ENCODE measurements at places on chromosomes 5 and 9. TPM values are rescaled to one million over a fixed set of nuclear protein-coding genes. Genes with fewer than 3 reads are reported as not detected.
A peak's percentile ranks its signal among the peaks of the same experiment; 100 is the strongest.

- no peaks in the 10 kb centered on the region for H3K36me3 ChIP-seq
- no peaks in the 10 kb centered on the region for H3K27me3 ChIP-seq
- no peak overlapping the region for H3K4me3 ChIP-seq
- DNase-seq = no peak
- H3K27ac ChIP-seq = peak overlapping the region; percentile 81
- peaks cover 23% of the 10 kb centered on the region for H3K4me1 ChIP-seq
Observed at GRCh38 chr5:168171901-168172759, 119.3 kb upstream of the WWC1 start.

GRCh38 chr5:123414974-123415373 lies 8.2 kb downstream of the CEP120 start:
- no peak for DNase-seq
- no peak overlapping the region for H3K4me3 ChIP-seq
- H3K27ac ChIP-seq = no peak overlapping the region
- H3K27me3 ChIP-seq = no peaks in the 10 kb centered on the region
- H3K4me1 ChIP-seq = no peaks in the 10 kb centered on the region

GRCh38 chr5:176818391-176819098 lies 8.2 kb downstream of the UNC5A start:
- no peaks in the 10 kb centered on the region for H3K36me3 ChIP-seq
- no peak for DNase-seq
- H3K4me1 ChIP-seq = no peaks in the 10 kb centered on the region
- peaks cover 91% of the 10 kb centered on the region for H3K27me3 ChIP-seq
- peak overlapping the region; percentile 43 for H3K4me3 ChIP-seq
- H3K27ac ChIP-seq = no peak overlapping the region

DNA sequence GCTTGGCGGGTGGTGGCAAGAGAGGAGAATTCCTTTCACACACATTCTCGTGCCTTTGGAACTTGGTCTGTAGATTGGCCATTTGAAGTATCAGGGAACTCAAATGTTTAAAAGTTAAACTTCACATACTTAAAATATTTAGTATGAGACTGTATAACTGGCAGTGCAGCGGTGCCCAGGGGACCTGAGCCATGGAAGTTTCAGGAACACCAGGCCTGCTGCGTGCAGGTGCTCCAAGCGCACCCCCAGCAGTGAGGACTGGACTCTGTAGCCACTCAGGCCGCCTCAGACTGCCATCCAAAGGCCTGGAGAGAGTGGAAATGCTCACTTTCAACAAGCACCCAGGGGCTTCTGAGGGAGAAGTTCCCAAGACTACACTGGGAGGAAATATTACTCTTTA lies 273.5 kb upstream of the IRX2 start:
- no peak for DNase-seq
- H3K4me1 ChIP-seq = no peaks in the 10 kb centered on the region
- H3K27me3 ChIP-seq = no peaks in the 10 kb centered on the region
- H3K27ac ChIP-seq = no peak overlapping the region
- no peaks in the 10 kb centered on the region for H3K36me3 ChIP-seq

DNA sequence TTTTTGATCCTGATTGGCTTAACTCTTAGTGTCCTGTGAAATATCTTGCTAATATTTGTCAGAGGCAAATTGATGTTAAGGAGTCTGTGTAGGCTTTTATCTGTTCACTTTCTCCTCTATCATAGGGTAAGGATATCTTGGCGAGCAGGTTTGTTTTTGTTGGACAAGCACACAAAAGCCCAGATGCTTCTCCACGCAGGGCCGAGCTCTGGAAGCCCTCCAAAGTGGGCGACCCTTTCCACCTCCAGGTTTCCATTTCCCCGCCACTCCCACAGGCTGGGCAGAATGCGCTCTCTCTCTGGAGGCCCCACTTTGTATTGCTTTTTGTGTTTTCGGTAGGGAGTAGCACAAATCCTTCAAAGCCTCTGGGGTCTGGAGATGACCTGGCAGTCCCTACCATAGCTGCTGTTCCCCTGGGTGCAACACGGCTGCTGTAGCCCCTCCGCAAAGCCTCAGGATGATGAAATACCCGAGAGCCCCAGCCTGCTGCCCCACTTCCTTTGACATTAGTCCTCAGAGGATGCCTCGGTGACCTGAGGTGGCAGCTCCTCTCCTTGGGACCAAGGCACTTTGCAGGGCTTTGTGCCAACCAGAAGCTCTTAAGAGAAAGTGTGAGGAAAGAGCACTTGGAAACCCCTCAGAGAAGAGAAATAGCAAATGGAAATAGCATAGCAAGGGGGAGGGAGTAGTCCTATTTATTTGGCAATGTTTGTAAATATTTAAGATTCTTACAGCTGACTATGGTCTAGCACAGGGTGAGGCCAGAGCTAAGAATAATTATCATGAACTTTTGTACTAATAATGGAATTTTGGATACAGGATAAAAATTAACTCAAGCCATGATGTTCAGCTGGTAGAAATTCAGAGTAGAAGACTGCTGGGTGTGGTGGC lies 122.8 kb downstream of the ARHGEF28 start:
- H3K4me3 ChIP-seq = peak overlapping the region; percentile 7
- H3K27ac ChIP-seq = peak overlapping the region; percentile 77
- peak; percentile 58 for DNase-seq
- no peaks in the 10 kb centered on the region for H3K4me1 ChIP-seq
- H3K27me3 ChIP-seq = no peaks in the 10 kb centered on the region
- H3K36me3 ChIP-seq = no peaks in the 10 kb centered on the region

GRCh38 chr5:126490167-126490940 lies 67.1 kb downstream of the GRAMD2B start:
- peaks cover 98% of the 10 kb centered on the region for H3K36me3 ChIP-seq
- H3K4me3 ChIP-seq = no peak overlapping the region
- H3K27ac ChIP-seq = no peak overlapping the region
- peaks cover 23% of the 10 kb centered on the region for H3K4me1 ChIP-seq
- H3K27me3 ChIP-seq = no peaks in the 10 kb centered on the region
- DNase-seq = no peak

DNA sequence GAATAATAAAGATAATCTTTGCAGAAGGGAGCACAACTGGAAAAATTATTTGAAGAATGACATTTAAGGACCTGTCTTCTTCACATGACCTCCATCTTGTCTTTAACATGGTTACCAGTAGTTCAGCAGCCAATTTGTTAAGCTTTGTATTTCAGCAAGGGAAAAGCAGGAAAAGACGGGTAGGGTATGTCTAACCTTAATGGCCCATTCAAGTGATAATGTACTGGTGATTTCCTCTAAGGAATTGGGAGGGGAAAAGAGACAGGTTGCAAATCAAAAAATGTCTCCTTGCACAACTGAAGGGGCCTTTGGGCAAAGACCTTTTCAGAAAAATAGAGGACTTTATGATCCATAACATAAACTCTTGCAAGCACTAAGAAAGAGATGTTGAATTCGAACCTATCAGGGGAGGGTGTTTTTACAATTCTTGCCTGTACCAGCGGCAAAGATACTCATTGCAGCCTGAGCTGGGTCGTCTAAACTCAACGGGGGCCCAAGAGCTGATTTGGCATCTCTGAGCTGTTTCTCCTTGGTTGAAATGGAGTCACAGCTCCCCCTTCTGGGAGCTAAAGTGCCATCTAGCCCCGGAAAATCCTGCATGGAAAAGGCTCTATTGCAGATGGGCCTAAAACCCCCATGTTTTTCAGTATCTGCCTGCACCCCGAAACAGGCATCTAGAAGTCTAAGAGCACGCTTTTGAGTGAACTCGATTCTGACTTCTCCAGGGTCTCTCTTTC lies 3.8 kb downstream of the BRINP1 start:
- no peaks in the 10 kb centered on the region for H3K36me3 ChIP-seq
- H3K27ac ChIP-seq = no peak overlapping the region
- no peak for DNase-seq
- no peak overlapping the region for H3K4me3 ChIP-seq
- H3K4me1 ChIP-seq = peaks cover 14% of the 10 kb centered on the region

- H3K4me1 ChIP-seq = peaks cover 13% of the 10 kb centered on the region
- no peaks in the 10 kb centered on the region for H3K27me3 ChIP-seq
- H3K36me3 ChIP-seq = no peaks in the 10 kb centered on the region
Observed at GRCh38 chr5:10624206-10624605, 60.3 kb downstream of the ANKRD33B start.

- no peak overlapping the region for H3K4me3 ChIP-seq
- H3K27me3 ChIP-seq = no peaks in the 10 kb centered on the region
- H3K27ac ChIP-seq = no peak overlapping the region
- H3K4me1 ChIP-seq = no peaks in the 10 kb centered on the region
Observed at GRCh38 chr5:29942089-29942488, 1251.4 kb upstream of the CDH6 start.

DNA sequence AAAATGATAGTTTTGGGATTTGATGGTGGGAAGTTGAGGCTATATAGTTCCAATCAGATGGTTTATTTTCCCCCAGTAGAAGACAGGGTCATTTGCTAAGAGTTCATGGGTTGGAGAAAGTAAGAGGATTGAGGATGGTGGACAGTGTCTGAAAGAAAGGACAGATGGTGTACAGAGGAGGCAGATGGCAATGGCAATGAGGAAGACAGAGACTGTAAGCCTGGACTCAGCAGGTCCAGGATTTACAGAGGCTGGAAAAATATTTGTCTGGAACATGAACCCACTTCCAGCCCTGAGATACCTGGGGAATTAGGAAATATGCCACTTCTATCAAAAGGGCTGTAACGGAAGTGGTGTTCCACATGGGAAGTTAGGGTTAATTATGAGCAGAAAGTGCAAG lies 84.5 kb downstream of the PCSK1 start:
- no peaks in the 10 kb centered on the region for H3K36me3 ChIP-seq
- no peak overlapping the region for H3K4me3 ChIP-seq
- H3K4me1 ChIP-seq = no peaks in the 10 kb centered on the region
- no peak for DNase-seq
- H3K27me3 ChIP-seq = no peaks in the 10 kb centered on the region
- no peak overlapping the region for H3K27ac ChIP-seq

GRCh38 chr5:40834391-40834848 lies 602 bp downstream of the RPL37 start:
- H3K27me3 ChIP-seq = no peaks in the 10 kb centered on the region
- DNase-seq = no peak
- H3K4me3 ChIP-seq = peak overlapping the region; percentile 70
- peak overlapping the region; percentile 93 for H3K27ac ChIP-seq

GRCh38 chr5:37815913-37816312 lies 23.9 kb downstream of the GDNF start:
- H3K4me1 ChIP-seq = no peaks in the 10 kb centered on the region
- H3K27ac ChIP-seq = no peak overlapping the region
- H3K4me3 ChIP-seq = no peak overlapping the region
- no peaks in the 10 kb centered on the region for H3K36me3 ChIP-seq

DNA sequence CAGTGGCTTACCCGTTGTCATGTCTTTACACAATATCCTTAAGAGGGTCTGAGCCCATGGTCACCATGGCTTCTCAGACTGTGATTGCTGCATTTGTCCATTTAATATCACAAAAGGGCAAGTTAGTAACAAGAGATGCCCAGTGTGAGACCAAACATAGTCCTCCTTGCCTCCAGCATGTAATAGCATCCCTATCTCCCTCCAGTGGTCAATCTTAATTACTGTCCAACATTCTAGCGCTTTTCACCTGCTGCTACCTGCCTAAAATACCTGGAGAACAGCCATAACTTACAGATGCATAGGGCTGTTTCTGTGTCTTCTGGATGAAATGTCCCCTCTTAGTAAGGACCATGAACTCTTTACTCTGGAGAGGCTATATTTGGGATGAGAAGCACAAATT lies 267.2 kb upstream of the DAB2 start:
- H3K27me3 ChIP-seq = no peaks in the 10 kb centered on the region
- H3K4me1 ChIP-seq = no peaks in the 10 kb centered on the region
- no peak overlapping the region for H3K27ac ChIP-seq

GRCh38 chr5:171624396-171624795 lies 161.2 kb upstream of the SMIM23 start:
- no peaks in the 10 kb centered on the region for H3K27me3 ChIP-seq
- H3K4me1 ChIP-seq = no peaks in the 10 kb centered on the region
- H3K27ac ChIP-seq = no peak overlapping the region

Gene F2RL2
- total RNA-seq = 1.5 TPM

Gene NPR3
- 15.4 TPM for total RNA-seq

Gene SET
- total RNA-seq = 206 TPM

Measured in heart right ventricle (tissue), 16 donors.